PC-3 (cell line): ENCODE measurements at places on chromosomes 4 and X. TPM values are rescaled to one million over a fixed set of nuclear protein-coding genes. Genes with fewer than 3 reads are reported as not detected.

DNA sequence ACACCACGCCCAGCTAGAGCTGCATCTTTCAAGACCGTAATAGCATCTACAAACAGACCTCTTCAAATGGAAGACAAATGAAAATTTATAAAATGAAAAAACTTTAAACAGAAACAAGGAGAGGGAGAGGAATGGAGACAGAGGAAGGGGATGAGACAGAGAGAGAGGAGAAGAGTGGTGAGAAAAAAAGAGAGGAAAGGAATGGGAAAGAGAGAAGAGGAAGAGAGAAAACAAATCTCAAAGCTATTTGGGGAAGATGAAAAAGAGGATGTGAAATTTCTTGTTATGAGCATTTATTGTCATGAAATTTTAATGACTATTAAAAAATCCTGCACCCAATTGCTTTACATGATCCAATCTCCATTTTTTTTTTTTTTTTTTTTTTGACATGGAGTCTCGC, 726.9 kb downstream of the GRID2 start:
- DNase-seq: no peak

- peak; percentile 84 for DNase-seq
These were observed 238.5 kb upstream of the PGRMC2 start for GRCh38 chr4:128525992-128526630.

AWAT2 gene
- total RNA-seq: not detected in 2 replicates

DNA sequence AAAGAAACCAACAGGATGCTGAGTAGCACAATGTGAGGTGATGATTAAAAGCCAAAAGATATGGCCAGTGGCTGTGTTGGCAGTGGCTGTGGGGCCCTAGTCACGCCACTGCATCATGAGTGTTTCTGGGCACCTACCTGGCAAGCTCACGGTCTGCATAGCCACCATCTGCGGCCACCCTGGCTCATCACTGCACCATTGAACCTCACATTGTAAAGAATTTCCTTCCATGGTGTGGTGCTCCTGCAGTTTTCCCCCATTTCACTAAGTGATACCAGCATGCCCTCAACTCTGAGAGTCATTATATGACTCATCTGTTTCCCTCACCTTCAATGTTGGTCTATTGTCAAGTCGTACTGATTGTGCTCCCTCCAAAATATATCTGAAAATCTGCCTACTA, 45.5 kb upstream of the CLNK start:
- no peak for DNase-seq

FRMD7 gene
- total RNA-seq: 0.04 TPM in 1 of 2 replicates, not detected in the other

GRCh38 chr4:95867919-95868318, 28.0 kb downstream of the PDHA2 start:
- DNase-seq: peak; percentile 26

ASB12 gene
- not detected in 2 replicates for total RNA-seq

EMCN gene
- total RNA-seq: not detected in 2 replicates

DNA sequence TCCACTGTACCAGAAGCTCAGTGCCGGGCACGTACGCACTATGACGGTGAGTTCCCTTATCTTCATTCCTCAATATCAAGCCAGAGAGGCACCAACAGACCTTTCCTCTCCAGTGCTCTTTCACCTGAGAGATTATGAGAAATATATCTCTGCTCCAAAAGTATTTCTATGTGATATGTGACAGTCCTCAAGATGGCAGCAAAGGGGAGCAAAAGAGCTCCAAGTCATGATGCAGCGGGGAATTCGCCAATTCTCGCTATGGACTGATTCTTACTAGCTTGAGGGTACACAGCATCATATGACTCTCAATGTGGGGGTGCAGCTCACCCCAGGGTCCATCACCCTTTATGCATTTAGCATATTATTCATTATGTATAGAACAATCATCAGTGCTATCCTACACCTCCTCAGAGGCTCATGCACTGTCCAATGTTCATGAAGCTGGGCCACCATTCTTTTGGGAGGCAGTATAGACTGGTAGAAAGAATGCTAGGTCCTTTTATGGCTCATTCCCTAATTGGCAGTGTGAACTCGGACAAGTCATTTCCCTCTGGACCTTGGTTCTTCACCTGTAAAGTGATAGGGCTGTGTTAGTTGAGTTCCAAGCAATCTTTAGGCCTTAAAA, 12.8 kb upstream of the IQSEC2 start:
- DNase-seq: peak; percentile 25

- no peak for DNase-seq
These were observed 3.2 kb downstream of the CXorf65 start for GRCh38 chrX:71103110-71103983.

ART3 gene
- total RNA-seq: not detected in 2 replicates

- DNase-seq: no peak
These were observed 36.8 kb upstream of the REST start for GRCh38 chr4:56870946-56871345.

XAGE1B gene
- total RNA-seq: not detected in 2 replicates

DNA sequence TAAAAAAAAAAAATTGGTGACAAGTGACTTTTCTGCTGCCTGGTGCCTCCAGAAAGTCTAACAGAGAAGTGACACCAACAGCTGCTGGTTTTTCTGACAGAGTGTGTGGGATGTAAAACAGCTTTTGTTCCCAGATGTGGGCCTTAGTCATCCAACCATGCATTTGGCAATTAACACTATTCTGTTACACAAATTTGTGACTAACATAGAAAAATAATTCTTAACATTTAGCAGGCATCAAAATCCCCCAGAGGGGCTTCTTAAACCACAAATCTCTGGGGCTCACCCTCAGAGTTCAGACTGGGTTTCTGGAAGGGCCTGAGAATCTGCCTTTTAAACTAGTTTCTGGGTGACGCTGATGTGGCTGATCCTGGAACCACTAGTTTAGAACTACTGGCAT, 100.5 kb upstream of the PCDH7 start:
- DNase-seq: no peak

DNA sequence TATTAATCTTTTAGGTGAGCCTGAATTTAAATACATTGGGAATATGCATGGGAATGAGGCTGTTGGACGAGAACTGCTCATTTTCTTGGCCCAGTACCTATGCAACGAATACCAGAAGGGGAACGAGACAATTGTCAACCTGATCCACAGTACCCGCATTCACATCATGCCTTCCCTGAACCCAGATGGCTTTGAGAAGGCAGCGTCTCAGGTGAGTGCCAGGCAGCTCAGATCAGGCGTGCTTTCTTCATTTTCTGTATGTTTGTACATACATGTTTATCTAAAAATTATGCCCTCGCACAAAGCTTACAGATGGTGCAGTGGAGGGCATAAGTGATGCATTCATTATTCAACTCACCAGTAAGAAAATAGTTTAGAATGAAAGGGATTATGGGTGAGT, 85.6 kb downstream of the CPE start:
- no peak for DNase-seq
